ENCODE measurements at places on chromosomes 16 and 17.
A peak's percentile ranks its signal among the peaks of the same experiment; 100 is the strongest.

GRCh38 chr17:52710363-52710901 is 551.9 kb upstream of the CA10 start:
- DNase-seq = no peak

DNA sequence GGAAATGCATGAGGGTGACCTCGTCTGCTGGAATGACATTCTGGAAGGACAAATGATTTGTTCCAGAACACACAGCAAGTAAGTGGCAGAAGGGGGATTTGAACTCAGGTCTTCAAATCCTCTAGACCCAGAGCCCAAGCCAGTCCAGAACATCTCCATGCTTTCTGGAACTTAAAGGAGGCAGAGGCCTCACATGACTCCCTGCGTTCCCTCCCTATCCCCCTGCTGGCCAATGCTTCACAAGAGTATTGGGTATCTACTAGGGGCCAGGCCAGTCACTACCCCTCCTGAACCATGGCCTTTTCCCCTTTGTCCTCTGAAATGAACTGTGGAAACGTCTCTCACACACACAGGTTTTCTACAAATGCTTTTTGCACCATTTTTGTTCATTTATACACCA is 7.6 kb upstream of the BEAN1 start:
- no peak for DNase-seq

DNA sequence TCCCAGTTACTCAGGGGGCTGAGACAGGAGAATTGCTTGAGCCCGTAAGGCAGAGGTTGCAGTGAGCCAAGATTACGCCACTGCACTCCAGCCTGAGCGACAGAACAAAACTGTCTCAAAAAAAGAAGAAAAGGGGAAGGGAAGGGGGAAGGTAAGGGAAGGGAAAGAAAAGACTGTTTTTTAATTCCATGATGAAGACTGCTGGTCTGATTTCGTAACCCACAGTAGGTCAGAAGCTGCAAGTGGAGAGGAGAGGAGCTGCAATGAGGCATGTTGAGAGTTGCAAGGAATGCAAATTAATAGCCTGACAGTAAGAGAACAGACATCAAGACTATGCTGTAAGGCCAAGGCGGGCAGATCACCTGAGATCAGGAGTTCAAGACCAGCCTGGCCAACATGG is 33.3 kb downstream of the HELZ start:
- no peak for DNase-seq

GRCh38 chr17:9120471-9120870 is 99.2 kb downstream of the NTN1 start:
- DNase-seq = no peak

DNA sequence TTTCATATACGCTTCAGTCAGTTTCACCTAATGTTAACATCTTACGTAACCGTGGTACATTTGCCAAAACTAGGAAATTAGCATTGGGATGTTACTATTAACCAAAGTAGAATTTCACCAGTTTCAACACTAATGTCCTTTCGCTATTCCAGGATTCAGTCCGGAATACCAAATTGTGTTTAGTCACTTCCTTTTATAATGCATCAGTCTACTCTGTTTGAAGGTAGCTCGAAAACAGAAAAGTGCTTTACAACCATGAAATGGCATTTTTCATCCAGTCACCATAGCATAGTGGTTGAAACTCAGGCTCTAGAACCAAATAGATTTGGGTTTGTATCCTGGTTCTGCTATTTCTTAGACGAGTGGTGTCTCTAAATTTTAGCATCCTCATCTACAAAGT is 29.4 kb downstream of the AP2B1 start:
- DNase-seq = no peak

- DNase-seq = peak; percentile 78
Observed at GRCh38 chr16:31868691-31869167, 4.9 kb upstream of the ZNF267 start.

GRCh38 chr16:5838071-5838470 is 740.5 kb upstream of the EEF2KMT start:
- no peak for DNase-seq

DNA sequence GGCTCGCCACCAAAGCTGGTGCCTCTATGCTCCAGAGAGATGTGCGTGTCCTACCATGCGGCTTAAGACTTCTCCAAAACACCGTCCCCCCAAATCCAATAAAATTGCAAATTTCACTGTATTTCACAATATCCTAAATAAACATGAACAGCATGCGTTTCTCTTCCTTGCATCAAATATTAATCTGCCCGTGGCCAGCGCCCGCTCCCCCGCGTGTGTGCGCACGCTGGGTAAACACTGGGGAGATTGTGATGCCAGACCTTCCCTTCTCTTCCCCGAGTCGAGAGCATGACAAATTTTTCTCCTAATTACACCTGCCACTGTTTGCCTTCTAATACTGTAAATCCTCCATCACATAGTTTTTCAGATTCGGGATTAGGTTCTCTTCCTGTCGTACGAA is 148.1 kb downstream of the MRM1 start:
- no peak for DNase-seq

- DNase-seq = peak; percentile 38
Observed at GRCh38 chr16:14321542-14321941, 250.4 kb downstream of the MRTFB start.

DNA sequence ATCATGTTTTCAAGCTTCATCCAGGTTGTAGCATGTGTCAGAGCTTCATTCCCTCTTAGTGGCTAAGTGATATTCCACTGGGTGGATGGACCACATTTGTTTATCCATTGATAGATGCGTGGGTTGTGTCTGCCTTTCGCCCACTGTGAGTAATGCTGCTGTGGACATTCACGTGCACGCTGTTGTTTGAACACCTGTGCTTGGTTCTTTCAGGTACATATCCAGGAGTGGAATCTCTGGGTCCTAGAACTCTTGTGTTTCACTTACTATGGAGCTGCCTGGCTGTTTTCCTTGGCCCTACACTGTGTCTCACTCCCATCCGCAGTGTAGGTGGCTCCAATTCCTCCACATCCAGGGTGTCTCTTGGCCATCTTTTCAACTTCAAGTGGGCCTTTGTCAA is 224.2 kb downstream of the C16orf95 start:
- DNase-seq = no peak

- DNase-seq = peak; percentile 3
Observed at GRCh38 chr17:17343160-17343735, 40.1 kb downstream of the NT5M start.

DNA sequence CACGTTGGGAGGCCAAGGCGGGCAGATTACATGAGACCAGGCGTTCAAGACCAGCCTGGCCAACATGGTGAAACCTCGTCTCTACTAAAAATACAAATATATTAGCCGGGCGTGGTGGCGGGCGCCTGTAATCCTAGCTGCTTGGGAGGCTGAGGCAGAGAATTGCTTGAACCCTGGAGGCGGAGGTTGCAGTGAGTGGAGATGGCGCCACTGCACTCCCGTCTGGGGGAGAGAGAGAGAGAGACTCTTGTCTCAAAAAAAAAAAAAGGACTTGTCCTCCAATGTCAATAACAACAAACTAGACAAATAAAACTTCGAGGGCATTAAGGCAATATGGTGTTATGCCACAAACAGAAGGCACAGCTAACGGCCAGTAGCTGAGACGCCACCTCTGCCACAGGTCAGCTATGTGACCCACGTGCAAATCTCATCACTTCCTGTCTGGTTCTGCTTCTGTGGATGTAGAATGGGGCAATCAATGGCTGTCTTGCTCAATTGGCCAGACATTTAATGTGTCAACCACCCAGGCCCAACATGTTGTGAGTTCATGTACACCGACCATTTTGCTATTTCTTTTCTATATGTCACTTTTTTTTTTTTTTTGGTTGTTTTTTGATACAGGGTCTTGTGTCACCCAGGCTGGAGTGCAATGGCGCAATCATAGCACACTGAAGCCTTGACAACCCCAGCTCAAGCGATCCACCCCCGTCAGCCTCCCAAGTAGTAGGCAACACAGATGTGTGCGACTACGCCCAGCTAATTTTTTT is 834 bp upstream of the TXNDC11 start:
- no peak for DNase-seq

DNA sequence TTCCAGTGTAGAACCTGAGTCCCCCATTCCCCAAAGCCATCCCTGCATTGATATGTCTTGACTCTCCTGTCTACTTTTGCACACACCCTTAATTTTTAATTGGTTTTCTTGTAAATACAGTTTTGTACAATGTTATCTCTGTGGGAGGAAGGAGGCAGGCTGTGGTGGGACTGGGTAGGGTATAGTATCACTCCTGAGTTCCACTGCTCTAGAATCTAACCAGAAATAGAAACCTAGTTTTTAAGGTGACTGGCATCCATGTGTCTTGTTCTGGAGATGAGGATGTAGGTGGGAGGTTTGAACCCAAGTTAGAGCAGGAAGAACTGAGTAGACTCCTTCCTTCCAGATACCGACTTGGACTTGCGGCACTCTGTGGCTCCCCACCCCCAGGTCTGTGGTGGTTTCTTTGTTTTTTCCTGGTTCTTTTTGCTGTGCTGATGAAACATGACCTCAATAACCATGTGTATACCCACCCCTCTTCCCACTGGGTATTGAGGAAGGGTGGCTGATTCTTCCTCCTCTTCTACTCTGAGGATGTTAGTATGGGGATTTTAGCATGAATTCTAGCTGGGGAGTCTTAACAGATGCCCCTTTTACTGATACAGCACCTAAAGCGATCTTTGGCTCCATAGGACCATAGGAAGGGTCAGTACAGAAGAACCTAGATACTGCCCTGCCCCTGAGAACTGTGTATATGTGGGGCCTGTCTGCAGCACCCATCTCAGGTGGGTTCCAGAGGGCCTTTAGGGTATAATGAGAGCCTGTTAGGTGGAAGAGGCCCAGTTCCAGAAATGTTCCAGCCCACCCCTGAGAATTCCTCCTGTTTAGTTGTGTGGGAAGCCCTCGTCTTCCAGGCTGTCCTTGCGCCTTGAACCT is 48.7 kb downstream of the SF3B3 start:
- no peak for DNase-seq

DNA sequence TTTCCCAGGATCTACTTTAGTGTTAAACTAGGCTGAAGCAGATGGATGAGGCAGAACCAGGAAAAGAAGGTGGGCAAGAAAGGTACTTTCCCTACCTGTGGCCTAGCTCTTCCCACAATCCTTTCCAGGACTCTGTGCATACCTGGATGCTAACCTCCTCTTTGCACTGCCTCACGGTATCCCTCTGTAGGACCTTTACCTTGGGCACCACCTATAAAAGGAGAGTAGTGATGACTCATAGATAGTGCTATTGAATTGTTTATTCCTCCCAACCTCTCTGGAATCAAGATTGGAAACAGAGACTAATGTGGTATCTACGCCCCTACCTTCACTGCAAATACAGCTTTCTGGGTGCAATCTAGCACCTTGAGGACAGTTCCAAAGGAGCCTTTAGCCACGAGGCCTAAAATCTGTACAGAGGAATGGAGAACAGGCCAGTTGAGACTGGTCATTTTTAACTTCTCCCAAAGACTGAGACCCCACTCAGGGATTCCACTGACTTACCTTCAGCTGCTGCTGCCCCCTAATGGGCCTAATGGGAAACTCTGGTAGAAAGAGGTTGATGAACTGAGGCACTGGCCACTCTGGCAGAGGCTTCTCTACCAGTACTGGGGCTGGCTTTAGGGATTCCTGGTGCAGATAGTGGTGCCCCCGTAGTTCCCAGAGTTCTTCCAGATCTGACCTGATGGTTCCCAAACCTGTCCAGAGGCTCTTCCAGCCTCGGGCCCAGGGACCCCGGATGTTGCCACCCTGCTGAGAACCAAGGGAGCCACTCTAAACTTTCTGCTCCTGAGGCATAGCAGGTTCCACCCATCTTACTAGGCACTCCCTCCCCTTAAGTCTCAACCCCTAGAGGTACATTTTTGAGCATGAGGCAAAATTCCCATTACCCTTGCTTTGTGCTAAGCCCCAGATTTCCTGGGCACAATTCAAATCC is 781 bp downstream of the RSKR start:
- DNase-seq = no peak

GRCh38 chr17:79420318-79421243 is 190.3 kb downstream of the RBFOX3 start:
- DNase-seq = peak; percentile 94

GRCh38 chr16:88727871-88728270 is 21.6 kb downstream of the CTU2 start:
- no peak for DNase-seq

- DNase-seq = no peak
Observed at GRCh38 chr17:58333736-58334207, 5.2 kb upstream of the TSPOAP1 start.

GRCh38 chr17:74998783-74999182 is 11.4 kb downstream of the CDR2L start:
- DNase-seq = no peak

GRCh38 chr17:37107406-37108083 is 158.8 kb downstream of the AATF start:
- peak; percentile 79 for DNase-seq

- DNase-seq = no peak
Observed at GRCh38 chr17:41549596-41550039, 21.5 kb upstream of the KRT19 start.

- DNase-seq = no peak
Observed at GRCh38 chr16:74485916-74486315, 64.6 kb upstream of the CLEC18B start.

GRCh38 chr17:44688675-44689476 is 700 bp downstream of the CCDC43 start:
- DNase-seq = no peak

DNA sequence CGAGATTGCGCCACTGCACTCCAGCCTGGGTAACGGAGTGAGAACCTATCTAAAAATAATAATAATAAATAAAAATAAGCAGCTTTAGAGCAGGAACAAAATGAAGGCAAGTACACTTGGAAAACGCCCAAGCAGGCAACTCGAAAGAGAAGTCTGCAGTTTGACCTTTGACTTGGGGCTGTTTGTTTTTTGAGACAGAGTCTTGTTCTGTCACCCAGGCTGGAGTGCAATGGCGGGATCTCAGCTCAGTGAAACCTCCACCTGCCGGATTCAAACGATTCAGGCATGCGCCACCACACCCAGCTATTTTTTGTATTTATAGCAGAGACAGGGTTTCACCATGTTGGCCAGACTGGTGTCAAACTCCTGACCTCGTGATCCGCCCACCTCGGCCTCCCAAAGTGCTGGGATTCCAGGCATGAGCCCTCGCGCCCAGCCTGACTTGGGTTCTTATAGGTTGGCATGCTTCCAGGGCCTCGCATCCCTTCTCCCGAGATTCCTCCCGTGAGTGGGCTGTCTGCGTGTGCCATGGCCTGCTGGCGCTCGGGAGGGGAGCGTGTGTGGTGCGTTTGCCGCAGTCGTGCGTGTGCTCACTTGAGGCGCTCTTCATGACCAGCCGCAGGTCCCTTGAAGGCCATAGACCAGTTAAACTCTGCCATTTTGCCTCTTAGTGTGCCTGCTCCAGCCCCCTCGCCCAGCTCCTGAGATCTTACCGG is 18.4 kb upstream of the UBE2I start:
- no peak for DNase-seq

DNA sequence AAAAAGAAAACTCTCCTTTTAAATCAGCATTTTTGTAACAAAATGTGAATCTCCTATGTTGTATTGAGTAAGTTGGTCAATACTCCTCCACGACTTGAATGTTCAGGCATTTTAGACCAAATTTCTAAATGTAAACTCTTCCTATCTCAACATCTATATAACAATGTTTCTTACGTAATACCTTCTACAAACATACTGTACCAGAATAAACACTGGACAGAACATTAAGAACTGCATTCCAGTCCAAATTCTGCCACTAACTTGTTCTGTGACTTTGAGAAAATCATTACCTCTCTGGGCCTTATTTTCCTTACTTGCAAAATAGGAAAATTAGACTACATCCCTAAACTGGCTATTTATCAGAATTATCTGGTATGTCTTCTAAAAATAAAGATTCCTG is 40.1 kb downstream of the AKAP10 start:
- no peak for DNase-seq

Measured in posterior cingulate gyrus (tissue), 11 donors.